ENCODE measurements at places on chromosomes 6 and 20.

DNA sequence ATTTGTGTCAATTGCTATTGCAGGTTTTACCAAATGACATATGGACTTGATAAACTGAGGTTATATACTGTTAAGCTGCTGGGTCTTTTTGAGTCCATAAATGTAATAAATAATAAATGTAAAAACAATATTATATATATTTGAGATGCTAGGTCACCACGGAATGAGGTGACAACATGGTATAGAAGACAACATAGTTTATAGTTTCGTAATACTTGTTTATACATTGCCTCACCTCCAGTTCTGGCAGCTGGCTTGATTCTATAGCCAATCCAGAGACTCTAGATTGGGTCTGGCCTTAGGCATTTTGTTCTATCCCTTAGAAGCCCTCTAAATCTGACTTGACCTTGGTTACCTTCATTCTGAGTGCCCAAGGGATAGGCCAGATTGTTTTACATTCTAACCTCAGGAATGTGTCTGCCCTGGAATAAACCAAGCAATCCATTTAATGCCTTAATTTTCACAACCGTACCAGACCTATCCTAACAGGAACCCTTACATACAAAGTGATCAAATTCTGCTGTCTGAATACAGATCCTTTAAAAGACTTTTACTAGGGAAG, 61.5 kb upstream of the STXBP5 start:
- DNase-seq = no peak

GRCh38 chr6:108171918-108172516, 6.2 kb downstream of the NR2E1 start:
- no peak for DNase-seq

DNA sequence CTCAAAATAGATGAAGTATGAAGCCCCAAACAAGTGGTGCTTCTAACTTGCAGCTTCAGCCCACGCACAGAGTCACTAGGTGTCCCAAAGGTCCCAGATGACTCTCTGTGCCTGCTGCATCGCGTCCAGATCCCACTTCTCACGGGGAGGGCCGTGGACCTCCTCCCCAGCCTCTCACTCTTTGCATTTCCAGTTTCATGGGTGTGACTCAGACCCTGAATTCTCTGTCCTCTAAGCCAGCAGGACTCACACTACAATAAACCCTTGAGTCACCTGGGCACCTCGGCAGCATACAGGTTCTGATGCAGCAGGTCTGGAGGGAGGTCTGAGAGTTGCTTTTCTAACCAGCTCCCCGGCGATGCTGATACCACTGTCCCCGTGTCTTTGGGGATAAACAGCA, 114.0 kb upstream of the RIN2 start:
- no peak for DNase-seq

DNA sequence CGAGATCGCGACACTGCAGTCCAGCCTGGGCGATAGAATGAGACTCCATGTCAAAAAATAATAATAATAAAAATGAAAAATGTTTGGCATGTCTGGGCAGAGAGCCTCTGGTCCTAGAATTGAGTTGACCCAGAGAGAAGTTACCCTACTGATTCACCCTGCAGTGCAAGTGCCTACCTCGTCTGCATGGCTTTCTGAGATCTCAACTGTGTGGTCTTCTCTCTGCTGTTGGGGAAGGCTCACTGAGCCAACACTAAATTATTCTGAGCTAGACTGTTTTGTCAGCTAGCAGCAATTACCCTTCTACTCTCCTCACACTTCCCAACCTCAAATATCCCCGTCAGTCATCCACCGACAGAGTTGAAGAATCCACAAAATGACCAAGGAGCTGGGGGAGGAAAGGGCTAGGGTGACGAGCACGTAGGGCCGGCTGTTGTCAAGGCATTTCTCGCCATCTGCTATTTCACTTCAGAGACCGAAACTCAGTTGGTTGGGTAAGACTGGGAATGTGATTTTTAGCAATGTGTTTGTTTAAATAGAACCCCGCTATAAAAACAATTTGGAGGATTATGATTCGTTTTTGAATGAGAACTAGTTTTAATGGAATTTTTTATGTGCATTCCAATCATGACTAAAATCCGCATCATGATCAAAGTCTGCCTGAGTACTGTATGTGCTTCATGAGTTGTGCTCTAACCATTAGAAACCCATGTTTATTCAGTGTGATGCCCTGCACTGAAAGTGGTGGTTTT, 9.4 kb downstream of the MAS1 start:
- no peak for DNase-seq

DNA sequence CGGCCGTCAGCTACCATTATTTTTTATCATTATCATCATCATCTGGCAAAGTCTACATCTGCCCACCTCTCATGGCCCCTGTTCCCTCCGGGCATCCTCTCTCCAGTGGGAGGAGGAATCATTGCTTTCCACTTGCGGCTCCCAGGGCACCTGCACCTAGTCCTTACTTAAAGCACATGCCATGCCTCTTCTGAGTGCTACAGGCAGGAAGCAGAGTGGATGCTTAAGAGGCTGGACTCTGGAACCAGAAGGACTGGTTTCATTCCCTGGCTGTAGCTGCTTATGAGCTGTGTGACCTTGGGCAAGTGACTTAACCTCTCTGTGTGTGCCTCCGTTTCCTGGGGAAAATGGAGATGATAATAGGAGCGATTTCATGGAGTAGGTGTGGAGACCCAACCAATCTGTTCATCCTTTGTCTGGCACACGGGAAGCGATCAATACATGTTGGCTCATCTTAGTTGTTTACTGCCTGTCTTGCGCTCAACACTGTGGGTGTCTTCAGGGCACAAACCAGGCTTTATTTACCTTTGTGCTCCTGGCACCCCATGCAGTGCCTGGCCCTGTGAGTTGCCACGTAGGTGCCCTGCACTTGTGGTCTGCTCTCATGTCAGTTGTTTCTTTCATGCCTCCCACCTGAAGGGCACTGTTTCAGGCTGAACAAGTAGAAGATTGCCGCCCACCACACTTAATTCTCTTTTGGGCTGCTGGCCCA, 317.0 kb upstream of the SULF2 start:
- no peak for DNase-seq

GRCh38 chr20:62617711-62618483, 24.4 kb upstream of the SLCO4A1 start:
- DNase-seq = no peak

GRCh38 chr6:110399219-110400071, 15.9 kb downstream of the DDO start:
- DNase-seq = no peak

GRCh38 chr6:131861381-131861780, 53.6 kb downstream of the ENPP1 start:
- no peak for DNase-seq

DNA sequence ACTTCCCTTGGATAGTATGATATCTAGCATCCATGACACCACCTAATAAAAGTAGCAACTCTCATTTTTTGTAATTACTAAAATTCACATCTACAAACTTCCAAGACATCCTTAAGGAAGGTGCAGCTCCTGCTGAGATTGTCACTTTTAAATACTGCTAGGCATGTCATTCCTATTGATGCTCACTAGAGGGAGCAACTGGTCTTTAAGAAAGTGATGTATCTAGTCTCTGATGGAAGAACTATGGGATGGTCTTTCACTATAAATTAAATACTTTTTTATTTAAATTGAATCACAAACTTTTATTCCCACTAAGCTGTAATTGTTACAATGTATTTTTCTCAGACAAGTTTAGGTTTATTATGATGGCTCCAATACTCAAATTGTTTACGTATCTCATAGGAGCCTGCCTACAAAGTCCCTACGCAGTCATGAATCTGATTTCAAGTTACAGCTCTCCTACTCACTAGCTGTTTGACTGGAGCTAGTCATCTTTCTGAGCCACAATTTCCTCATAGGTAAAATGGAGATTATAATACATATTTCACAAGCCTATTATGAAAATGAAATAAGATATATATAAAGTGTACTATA, 8.1 kb upstream of the TSPYL1 start:
- no peak for DNase-seq

GRCh38 chr6:138555421-138555988, 56.2 kb upstream of the NHSL1 start:
- DNase-seq = no peak

- DNase-seq = no peak
Observed at GRCh38 chr6:12403201-12403826, 113.2 kb downstream of the EDN1 start.

- no peak for DNase-seq
Observed at GRCh38 chr6:41594326-41594725, 43.9 kb upstream of the MDFI start.

- no peak for DNase-seq
Observed at GRCh38 chr20:36830791-36831691, 44.9 kb upstream of the TLDC2 start.

GRCh38 chr6:135176464-135176863, 4.6 kb upstream of the MYB start:
- no peak for DNase-seq

- no peak for DNase-seq
Observed at GRCh38 chr6:14108571-14109410, 8.8 kb upstream of the CD83 start.

GRCh38 chr6:21352131-21352530, 241.4 kb upstream of the SOX4 start:
- no peak for DNase-seq

GRCh38 chr6:109117346-109118035, 22.2 kb downstream of the CEP57L1 start:
- no peak for DNase-seq

DNA sequence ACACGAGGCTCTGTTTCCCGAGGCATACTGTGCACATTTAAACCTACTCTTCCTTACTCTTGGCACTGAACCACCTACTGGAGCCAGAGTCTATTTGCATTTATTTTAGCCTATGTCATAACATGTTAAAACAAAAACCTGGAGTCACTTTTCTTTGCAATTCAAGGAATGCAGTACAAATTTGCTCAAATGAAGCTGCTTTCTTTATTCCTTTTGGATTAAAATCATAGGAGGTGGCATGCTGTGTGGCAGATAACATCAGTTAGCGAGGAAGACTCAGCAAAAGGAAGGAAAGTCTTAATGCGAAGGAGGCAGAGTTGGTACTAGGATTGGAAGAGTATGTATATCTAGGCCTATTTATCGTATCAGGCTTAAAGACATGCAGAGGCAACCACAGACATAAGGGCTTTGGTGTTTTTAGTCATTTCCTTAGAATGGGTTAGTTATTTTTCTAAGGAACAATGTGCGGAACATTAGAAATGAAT, 92.9 kb downstream of the SAMD3 start:
- no peak for DNase-seq

Data from activated CD8-positive, alpha-beta memory T cell treated with anti-CD3 and anti-CD28 coated beads for 48 hours (primary cell).